Cerebellar nuclear complex (tissue), 1 donor: ENCODE measurements at places on chromosomes 5 and 9.

DNA sequence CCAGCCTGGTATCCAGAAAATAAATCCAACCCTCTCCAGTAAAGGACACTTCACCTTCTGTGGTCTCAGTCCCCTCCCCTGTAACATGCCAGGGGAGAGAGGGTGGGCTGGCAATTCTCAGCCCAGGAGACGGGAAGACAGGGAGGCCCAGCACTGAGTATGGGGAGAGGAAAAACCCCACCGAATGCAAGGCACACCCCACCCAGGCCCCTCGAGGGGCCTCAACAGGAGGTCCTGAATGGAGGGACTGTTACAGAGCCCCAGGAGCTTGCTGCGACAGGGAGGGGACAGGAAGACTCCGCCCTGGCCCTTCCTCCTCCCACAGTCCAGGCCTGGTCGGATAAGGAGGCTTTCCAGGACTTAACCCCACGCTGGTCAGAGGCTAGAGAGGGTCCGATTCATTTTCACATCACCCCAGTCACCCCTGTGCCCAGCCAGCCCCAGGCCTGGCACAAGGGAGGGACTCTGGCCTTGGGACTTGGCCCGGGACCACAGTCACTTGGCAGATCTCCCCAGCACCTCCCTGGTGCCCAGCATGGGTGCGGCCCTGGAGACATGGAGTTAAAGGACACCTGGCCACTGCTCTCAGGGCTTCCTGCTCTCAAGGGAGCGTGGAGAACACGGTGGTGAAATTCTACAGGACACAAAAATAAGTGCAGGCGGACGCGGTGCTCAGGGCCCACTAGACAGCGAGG, 44.9 kb upstream of the STXBP1 start:
- peak; percentile 47 for DNase-seq

DNA sequence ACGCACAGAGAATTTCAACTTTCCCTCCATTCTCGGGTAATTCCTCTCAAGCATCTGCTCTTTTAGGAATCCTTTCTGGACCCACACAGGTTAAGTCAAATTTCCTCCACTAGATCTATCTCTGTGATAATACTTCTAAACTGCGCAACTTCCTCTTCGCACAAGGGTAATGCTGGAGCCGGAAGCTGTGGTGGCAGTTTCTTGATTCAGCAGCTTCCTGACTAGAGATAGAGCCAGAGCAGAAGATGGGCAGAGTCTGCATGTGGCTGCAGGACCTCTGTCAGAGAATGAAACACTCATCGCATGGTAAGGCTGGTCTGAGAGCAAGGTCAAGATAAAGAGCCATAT, 11.1 kb upstream of the CDC42SE2 start:
- DNase-seq = no peak

DNA sequence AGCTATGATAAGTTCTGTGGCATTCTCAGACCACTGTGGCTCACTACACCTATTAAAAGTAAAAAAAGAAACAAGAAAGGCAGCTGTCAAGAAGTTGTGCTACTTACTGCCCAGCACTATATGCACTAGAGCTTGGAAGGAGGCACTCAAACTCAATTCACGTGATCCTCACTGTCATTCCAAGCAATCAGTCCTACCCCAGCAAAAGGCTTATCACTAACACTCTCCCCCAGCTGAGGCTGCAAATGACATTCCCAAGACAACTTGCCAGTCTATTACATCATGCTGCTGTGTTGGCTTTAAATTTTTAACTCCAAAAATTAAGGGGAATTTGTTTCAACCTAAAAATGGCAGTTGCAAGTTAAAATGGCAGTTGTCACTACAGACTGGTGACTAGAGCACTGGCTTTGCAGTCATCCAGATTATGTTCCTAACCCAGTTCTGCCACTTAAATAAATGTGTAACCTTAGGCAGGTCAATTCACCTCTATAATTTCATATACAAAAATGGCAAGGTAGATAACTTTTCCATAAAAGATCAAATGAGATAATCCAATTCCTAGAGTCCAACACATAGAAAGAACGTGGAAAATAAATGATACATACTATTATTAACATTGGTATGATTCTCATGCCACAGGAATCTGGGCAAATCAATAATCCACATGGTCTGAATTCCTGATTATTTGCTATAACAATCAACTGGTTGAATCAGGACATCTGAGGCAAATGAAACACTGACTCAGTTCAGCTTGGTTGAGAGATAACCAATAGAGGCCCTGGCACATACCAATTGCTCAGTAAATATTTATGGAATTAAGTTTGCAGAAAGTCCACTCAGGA, 52.4 kb downstream of the FBXW11 start:
- DNase-seq = no peak

GRCh38 chr9:119781886-119782285, 412.7 kb upstream of the BRINP1 start:
- no peak for DNase-seq

- DNase-seq = peak; percentile 9
Observed at GRCh38 chr9:75087289-75087823, 599 bp downstream of the NMRK1 start.

DNA sequence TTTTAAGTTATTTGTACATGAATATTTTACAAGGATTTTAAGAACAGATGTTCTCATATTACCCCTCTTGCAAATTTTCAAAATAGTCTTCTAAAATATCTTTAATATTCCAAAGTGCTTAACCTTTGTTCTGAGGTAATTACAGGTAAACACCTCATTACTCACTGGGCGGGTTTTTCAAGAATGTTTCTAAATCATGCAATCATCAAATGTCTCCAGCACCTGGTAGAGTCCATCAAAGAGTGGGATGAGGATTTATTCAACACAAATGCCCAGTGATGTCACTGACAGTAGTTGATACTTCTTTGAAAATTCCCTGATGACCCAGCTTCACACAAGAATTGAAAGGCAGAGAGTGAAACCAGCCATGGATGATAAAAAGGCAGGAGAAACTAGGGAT, 114.4 kb downstream of the SEC61B start:
- no peak for DNase-seq

GRCh38 chr5:42015254-42015653, 90.2 kb downstream of the FBXO4 start:
- DNase-seq = no peak

DNA sequence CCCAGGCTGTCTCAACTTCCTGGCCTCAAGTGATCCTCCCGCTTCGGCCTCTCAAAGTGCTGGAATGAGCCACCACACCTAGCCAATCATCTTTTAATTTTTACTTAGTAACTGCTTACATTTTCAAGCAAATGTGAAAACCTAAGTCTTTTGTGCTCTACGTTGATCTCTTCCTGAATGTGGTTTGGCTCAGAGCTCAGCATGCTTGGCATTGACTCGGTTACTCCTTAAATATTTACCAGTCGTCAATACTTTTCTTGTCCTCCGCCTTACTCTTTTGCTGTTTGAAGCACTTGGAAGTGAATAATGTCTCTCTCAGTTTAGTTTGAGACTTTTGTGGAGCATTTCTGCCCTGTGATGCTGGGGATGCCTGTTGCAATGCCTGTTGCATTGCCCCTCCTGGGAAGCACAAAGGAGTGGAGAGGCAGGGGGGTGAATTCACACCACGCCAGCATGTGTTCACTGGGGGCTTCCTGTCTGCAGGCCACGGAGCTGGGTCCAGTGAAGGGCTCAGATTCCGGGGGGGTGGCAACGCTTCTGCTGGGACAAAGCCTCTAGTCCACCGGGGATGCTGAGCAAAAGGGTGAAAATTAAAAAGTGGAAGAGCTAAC, 13.1 kb upstream of the TENT4A start:
- DNase-seq = no peak

DNA sequence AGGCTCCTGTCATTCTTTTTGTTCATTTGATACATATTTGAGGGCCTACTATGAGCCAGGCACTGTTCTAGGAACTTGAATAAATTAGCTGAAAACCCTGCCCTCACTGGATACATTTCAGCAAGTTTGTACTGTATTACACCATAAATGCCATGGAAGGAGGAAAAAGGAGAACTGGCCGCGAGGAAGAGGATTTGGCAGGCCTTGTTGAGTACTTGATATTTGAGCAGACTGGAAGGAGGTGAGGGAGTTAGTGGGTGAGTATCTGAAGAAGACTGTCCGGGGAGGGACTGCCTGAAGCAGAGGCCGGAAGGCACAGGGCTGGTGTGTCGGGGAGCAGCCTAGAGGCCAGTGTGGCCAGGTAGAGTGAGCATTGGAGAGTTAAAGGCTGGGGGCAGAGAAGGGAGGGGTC, 4.5 kb downstream of the SNX30 start:
- no peak for DNase-seq

- no peak for DNase-seq
Observed at GRCh38 chr5:97065475-97065874, 76.9 kb downstream of the LIX1 start.

GRCh38 chr5:135112008-135112725, 78.1 kb upstream of the PITX1 start:
- DNase-seq = no peak

GRCh38 chr5:6722015-6722414, 8.8 kb downstream of the TENT4A start:
- DNase-seq = no peak

DNA sequence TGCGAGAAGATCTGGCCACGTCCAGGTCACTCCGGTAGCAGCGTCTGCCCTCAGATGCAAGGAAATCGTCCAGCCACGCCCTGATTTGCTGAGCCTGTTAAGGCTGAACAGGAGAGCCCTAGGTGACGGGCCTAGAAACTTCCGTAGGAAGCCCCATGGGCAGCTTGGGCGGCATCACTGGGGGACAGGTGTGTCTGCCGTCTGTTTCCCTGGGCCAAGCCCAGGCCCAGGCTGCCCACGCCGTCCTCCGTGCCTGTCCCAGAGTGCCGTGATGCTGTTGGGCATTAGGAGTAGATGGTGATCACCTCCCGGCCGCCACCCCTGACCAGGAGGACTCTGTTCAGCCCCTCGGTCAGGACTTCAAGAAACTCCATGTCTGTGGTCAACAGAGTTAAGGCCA, 43.5 kb downstream of the NKD2 start:
- no peak for DNase-seq

DNA sequence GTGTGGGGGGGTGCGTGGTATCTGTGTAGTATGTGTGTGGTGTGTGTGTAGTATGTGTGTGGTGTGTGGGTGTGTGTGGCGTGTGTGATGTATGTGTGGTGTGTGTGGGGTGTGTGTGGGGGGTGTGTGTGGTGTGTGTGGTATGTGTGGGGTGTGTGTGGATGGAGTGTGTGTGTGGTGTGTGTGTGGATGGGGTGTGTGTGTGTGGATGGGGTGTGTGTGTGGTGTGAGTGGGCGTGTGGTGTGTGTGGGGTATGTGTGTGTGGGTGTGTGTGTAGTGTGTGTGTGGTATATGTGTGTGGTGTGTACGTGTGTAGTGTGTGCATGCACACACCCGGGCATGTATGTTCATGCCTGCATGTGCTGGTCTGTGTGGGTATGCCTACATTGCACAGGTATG, 420.9 kb upstream of the DAP start:
- no peak for DNase-seq

DNA sequence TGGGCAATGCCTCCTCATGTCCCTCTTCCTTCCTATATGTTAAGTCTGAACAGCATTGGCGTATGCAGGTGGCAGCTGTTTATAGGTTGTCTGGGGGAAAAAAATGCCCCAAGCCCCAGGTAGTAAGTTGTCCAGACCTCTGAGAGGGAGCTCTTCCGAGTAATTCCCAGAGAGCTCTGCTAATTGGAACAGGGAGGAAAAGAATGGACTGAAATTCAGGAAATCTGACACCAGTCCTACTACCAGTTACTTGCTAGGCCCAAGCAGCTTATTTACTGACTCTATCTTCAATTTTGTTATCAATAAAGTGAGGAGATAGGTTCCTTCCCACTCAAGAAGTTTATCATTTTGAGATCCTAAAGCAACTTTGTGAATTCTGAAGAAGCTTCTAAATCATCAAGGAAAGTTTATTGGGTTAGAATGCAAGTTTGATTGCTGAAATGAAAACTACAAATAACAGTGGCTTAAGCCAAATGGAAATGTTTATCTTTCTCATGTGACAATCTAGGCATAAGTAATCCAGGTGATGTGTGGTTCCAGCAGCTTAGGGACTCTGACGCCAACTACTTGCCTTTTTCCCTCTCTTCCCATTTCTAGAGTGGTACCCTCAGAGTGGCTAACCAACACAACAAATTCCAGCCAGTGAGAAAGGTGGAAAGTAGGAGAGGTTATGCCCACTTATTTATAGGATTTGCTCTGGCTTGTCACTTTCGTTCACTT, 5.6 kb downstream of the STK32A start:
- no peak for DNase-seq

GRCh38 chr5:139565411-139566305, 4.5 kb downstream of the UBE2D2 start:
- no peak for DNase-seq

- DNase-seq = no peak
Observed at GRCh38 chr9:128102861-128103588, 24.5 kb downstream of the PTGES2 start.

DNA sequence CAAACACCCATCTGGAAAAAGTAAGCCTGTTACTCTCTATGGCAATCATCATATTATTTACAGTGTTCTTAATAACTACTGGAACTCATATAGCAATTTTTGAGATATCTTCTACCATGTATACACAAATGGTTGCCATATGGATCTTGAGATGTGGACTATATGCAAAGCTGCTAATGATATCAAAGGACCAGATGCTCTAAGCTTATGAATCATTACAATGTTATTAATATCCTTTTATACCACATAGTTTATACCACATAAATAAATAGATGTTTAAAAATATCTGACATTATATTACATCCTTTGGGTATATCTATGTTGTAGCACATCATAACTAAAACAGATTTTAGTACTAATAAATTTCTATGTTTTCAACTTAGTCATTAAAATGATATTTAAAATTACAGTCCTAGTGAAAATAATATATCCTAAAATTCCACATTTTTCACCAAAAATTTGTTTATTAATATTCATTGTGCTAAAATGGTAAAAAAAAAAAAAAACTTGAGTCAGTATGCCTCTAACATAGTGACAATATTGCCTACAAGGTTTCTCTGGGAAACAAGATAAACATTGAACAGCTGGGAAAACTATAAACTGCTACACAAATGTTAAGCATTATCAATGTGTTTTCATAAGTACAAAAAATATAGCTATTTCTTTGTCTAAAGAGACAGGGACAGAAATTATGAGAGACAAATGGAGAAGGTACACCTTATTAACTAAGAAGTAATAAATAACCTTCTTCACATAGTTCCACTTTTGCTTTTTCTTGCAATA, 85.5 kb downstream of the DTWD2 start:
- no peak for DNase-seq

DNA sequence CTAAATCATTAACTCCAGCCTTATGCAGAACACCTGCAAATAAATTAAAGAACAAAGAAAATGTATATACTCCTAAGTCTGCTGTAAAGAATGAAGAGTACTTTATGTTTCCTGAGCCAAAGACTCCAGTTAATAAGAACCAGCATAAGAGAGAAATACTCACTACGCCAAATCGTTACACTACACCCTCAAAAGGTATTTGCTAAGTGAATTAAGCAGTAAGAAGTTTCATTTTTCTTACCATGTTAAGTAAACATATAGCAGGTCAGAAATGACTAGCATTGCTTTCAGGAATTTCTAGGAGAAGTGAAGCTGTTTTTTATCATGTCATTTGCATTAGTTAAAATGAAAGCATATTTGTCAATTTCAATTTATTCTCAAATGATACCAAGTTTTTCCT, 92.7 kb downstream of the MELK start:
- DNase-seq = no peak

- no peak for DNase-seq
Observed at GRCh38 chr5:151068433-151069197, 12.2 kb downstream of the TNIP1 start.
